EH (cell line): ENCODE measurements at places on chromosomes 2 and 18.

- DNase-seq: no peak
Measured at GRCh38 chr2:46810195-46810594, 105.4 kb downstream of the MCFD2 start.

- no peak for DNase-seq
Measured at GRCh38 chr2:104402825-104403224, 451.1 kb upstream of the POU3F3 start.

GRCh38 chr2:5946225-5947115 is 254.3 kb downstream of the SOX11 start:
- no peak for DNase-seq

GRCh38 chr2:178195390-178196166 is 1.3 kb downstream of the OSBPL6 start:
- no peak for DNase-seq

DNA sequence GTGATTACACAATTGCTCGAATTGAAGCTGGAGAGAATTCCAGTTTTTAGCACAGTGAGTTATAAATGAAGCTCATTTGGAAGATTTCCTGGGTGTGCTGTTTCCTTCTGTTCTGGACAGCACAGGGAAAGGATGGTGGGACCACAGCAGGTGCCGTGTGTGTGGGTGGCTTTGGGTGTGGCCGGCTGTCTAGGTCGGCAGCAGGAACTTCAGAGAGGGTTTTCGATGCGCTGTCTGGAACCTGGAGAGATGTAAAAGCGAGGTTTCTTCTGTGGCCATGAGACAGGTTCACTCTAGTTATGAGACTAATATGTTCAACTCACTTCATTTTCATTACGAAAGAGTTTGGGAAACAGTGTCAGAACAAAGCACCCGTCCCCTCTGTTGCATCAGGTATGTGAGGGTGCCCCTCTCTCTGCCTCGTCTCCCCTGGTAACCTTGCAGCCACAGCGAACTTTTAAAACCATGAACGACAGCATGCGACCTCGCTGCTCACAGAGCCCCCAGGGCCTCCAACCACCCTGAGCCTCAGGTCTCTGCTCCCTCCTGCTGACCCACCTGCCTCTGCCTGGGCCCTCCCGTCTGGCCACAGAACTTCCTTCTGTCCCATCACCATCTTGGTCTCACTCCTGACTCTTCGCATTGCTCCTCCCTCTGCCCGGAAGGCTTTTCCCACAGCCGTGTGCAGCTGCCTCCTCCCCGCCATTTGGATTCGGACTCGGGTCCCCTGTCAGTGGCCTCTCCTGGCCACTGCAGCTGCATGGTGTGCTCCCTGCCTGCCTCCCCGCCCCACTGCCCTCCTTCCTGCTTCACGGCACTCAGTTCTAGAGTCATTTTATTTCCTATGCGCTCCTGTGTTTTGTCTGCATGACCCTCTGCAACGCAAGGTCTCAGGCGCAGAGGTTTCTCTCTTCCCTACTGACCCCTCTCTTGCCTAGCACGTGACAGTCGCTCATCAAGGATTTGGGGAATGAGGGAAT is 151.2 kb downstream of the NDUFA10 start:
- no peak for DNase-seq
